ENCODE measurements at places on chromosomes 1 and 21.

- DNase-seq, result no peak
These were observed 15.7 kb downstream of the S100A16 start for GRCh38 chr1:153597206-153597605.

- no peak for DNase-seq
These were observed 18.8 kb upstream of the GPR137B start for GRCh38 chr1:236123563-236123962.

DNA sequence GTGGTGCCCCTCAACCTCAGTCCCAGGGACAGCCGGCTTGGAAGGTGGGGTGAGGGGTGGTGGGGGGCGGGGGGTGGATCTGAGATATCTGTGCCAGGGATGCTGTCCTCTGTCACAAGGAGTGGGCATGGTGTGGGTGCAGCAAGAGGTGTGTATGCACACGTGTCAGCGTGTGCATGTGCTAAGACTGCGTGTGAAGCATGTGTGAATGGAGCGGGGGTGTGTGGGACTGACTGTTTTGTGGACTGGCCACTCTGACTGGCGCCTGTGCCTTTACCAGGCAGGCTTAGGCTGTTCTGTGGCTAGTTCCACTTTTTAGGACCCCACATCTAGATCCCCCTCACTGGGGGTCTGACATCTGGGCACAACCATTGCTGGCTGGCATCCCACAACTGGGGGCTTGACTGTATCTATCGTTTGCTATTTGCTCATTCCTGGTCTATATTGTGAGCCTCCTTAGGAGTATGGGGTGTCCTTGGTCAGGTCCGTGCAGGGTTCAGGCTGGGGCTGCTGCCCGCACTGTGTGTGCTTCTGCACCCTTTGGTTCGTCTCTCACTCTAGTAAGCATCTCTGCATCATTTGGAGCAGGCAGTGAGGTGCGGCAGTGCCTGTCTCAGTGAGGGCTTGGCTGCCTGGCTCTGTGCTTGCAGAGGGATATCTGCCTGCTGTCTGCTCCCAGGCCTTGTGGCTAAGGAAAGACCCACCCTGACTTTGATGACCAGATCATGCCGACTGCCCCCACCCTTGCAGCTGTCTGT lies 1.9 kb downstream of the AMPD2 start:
- no peak for DNase-seq

- DNase-seq, result no peak
These were observed 27.7 kb upstream of the PTGFRN start for GRCh38 chr1:116881879-116882520.

DNA sequence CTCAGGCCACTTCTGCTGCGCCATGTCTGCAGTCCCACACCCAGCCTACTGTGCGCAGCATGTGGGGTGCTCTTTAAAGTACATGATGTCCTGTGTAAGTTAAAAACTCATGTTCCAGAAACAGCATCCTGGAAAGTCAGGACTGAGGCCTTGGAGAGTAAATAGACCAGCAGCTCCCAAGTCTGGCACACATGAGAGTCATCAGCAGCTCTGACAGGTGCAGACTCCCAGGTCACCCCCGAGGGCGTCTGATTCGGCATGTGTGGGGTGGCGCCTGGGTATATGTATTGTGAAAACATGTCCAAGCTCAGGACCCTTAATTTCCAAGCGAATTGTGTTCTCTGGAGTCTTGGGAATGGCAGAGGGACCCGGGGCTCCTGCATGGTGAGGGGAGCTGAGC lies 120.1 kb upstream of the RUNX3 start:
- DNase-seq, result no peak

GRCh38 chr21:26003404-26003803 lies 167.2 kb downstream of the APP start:
- no peak for DNase-seq

DNA sequence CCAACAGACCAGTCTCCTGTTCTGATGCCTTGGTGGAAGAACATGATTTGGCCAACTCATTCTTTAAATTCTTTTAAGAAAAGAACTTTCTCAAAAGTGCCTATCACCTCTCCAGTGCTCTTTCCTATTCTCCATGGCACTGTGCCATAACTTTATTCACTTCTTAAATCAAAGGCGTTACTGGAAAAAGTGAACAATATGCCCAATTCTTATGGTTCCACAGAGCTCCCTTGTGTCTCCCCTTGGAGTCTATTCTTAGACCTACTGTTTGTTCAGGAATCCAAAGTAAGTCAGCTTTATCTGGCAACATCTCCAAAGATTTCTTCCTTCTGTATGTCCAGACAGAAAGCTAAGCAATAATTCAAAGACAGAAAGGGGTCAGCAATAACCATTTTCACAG lies 111.9 kb upstream of the MAGI3 start:
- no peak for DNase-seq

- DNase-seq, result no peak
These were observed 218.2 kb downstream of the BRINP3 start for GRCh38 chr1:190259424-190259823.

- DNase-seq, result no peak
These were observed 371.3 kb downstream of the PBX1 start for GRCh38 chr1:164930241-164930640.

DNA sequence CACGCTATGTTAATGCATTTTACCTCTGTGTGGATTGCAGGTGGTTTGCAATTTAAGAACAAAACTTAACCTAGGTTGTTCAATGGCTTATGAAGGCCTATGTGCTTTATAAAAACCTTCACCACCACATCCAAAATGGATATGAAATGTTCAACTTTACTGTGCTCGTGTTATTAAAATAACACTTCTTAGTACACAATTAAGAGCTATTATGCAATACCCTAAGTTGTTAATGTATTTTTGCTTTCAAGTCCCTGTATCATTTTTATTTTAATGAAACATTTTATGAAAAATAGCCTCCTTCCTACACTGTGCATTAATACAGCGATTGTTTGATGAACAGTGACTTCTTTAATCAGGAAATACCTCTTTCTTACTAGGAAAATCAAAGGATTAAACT lies 12.0 kb downstream of the NCAM2 start:
- no peak for DNase-seq

- no peak for DNase-seq
These were observed 455.8 kb upstream of the PRMT6 start for GRCh38 chr1:106600626-106601025.

GRCh38 chr1:8752411-8752810 lies 65.0 kb downstream of the RERE start:
- DNase-seq, result no peak

DNA sequence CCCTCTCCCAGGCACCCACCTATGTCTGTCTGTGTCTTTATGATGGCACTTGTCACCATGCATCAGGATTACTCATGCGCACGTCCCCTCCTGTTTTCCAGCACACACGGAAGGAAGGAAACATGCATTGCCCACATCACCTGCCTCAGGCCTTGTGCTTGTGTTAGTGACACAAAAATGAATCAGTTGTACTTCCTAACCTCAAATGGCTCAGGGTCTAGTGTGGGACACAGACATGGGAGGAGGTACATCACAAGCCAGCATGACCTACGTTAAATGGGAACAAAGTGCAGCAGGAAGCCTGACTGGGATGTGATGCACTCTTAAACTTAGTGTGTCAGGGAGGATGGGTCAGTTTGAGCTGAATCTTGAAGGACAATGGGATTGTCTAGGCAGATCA lies 126.7 kb downstream of the TRABD2B start:
- DNase-seq, result no peak

DNA sequence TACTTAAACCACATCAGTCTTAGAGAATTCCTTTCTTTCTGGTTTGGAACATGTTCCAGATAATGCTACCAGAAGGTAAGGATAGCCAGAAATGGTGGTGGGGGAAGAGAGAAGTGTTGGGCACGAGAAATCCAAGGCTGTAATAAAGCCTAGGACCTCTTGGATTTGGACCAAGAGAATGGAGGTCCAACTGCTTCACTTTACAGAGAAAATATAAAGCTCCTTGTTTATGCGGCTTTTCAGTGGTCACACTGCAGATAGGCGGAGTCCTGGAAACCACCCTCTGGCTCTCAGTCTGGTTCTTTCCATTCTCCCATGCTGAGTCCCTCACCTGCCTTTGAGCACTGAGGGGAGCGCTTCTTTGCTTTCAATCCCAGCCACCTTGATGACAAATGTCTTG lies 87.8 kb downstream of the ADCY10 start:
- no peak for DNase-seq

GRCh38 chr1:194028002-194028401 lies 841.6 kb upstream of the B3GALT2 start:
- no peak for DNase-seq

GRCh38 chr1:56410405-56410804 lies 169.0 kb downstream of the PLPP3 start:
- DNase-seq, result no peak

GRCh38 chr1:205604825-205605505 lies 26.8 kb downstream of the ELK4 start:
- DNase-seq, result no peak

DNA sequence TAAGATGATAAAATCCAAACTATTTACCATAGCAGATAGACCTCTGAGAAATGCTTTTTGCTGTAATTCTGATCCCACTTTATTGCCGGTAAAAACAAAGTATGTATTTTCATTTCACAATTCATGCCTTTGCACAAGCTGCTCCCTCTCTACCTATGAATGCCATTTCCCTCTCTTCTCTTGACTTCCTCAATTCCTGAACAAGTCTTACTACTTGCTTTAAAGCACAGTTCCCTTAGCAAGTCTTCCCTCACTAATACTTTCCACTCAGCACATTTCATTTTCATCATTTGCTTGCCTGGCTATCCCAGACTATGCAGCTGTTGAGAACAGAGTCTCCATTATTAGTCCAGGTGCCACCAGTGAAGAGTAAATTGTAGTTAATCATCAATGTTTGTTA lies 13.8 kb downstream of the GPATCH2 start:
- DNase-seq, result no peak

- no peak for DNase-seq
These were observed 39.7 kb downstream of the EDN2 start for GRCh38 chr1:41444785-41445184.

GRCh38 chr1:167631936-167632614 lies 2.0 kb downstream of the RCSD1 start:
- DNase-seq, result no peak

DNA sequence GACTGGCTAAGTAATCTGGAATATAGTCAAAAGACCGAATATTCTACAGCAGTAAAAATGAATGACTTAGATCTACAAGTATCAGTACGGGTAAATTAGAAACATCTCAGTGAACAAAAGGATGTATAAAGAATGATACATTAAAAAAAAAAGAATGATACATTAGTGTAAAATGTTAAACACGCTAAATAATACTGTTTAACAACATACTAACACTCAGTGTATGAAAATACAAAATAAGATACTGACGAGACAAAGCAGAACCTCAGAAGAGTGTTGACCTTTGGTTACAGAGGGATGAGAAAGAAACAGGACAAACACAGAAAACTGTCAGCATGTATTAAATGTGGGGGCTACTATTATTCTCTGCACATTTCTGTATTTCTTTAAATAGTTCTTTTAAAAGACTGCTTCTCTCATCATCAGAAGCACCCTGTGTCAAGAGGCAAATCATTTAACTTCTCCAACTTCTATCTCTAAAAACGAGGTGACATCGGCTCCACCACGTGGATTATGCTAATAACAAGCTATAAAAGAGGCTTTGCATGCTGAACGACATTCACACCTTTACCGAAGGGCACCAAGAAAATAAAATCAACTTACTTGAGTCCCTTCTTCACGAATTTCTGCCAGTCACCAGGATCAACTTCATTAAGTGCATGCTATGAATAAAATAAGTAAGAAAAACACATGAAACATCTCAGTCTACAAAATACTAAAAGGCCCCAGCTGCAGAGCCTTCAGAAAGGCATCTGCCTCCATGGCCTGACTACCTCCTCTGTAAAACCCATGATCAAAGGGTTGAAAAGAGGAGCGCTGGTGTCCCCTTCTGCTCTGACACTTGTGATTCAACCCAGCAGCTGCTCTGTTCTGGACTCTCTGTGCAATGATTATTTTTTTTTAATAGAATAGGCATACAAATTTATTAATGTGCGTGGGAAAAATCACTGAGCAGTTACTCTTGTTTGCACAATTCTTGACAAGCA lies 42.5 kb downstream of the MRAP start:
- no peak for DNase-seq

DNA sequence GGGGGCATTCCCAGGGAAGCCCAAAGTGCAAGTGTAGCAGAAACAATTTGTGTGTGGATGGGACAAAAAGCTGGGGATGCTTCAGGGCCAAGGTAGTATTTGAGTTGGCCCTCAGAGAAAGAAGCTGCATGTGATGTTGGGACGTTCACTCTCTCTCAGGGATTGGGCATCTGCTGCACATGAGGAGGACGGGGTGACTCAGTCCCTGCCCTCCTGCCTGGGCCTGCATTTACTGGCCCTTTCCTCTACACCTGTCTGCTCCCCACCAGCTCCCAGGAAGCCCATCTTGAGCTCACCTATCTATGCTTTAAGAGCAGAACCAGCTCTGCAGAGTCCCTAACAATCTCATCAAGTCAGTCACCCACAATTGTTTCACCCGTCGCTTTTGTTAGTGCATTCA lies 23.5 kb upstream of the MPZL1 start:
- no peak for DNase-seq

- DNase-seq, result no peak
These were observed 87.5 kb downstream of the WLS start for GRCh38 chr1:68144856-68145255.

- no peak for DNase-seq
These were observed 160.5 kb downstream of the CDC7 start for GRCh38 chr1:91661121-91661520.

- no peak for DNase-seq
These were observed 133.3 kb upstream of the IPO9 start for GRCh38 chr1:201695607-201696006.

DNA sequence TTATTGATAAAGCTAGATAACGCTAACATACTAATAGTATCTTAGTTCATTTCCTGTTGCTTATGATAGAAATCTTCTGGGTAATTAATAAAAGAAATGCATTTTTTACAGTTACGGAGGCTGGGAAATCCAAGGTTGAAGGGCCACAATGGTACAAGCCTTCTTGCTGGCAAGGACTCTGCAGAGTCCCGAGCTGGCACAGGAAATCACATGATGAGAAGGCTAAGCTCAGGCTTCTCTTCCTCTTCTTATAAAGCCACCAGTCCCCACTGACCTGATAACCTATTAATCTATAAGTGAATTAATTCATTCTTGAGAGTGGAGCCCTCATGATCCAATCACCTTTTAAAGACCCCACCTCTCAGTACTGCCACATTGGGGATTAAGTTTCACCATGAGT lies 82.6 kb downstream of the GPR161 start:
- no peak for DNase-seq

- DNase-seq, result no peak
These were observed 52.8 kb upstream of the LYPLAL1 start for GRCh38 chr1:219120624-219121544.
